ENCODE measurements at places on chromosomes 6 and 20. TPM values are rescaled to one million over a fixed set of nuclear protein-coding genes. Genes with fewer than 3 reads are reported as not detected.

DNA sequence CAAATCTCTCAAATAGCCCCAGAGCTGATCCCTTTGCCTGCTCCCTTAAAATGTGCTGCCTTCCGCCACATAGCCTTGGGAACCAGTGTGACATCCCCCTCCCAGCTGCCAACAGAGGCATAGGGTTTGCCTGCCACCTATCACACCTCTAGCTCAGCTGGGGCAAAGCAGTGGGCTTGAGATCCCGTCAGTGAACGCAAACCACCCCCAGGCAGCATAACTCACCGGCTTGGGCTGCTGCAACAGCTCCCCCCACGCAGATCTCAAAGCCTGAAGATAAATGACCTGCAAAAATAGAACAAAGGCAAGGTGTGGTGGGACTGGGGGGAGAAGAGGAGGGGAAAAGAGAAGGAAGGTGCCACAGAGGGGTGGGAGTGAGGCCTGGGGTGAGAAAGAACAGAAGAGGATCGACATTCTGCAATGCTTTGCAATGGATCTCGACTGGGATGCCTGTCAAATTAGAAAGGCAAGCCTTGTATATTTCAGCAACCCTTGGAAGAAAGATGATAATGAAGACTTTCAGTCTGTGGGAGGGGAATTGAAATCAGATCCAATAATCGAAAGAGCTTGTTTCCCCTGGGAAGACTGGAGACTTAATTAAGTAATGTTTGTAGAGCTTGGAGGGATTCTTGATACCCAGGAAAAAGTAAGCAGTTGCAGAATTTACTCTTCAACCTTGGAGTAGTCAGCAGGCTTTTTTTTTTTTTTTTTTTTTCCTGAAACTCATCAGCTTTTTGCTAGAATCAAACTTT lies 1.3 kb downstream of the PDYN start:
- no peak for DNase-seq

DNA sequence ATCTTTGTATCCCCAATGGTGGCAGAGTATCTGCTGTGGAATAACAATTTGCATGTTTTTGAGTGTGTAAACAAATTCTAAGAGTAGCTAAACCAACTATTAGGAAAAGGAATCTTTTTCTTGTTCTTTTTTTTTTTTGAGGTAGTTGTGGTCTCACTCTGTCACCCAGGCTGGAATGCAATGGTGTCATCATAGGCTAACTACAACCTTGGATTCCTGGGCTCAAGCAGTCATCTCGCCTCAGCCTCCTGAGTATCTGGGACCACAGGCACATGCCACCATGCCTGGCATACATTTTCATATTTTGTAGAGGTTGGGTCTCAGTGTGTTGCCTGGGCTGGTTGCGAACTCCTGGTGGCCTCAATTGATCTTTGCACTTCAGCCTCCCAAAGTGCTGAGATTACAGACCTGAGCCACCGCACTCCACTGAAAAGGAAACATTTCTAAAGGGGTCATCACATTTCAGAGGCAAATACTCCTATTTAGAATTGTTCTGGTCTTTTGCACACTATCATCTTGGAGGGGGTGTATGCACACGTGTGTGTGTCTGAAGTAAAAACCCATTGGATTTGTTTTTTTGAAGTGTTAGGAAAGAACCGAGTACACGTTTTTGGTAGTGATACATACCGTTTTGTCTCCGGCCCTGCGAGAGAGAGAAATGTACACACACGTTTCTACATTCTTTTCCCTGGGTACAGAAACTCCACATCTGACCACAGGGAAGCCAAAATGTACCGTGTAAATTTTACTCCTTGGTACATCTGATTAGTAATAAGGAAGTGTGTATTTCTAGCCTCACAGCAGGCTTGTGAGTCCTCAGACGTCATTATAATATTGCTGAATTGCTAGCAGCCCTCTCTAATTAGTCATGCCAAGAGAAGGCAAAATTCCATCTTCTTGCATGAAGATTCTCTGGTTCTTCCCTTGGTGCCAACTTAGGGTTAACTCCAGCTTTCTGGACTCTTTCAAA lies 183.6 kb downstream of the JARID2 start:
- DNase-seq = no peak

DNA sequence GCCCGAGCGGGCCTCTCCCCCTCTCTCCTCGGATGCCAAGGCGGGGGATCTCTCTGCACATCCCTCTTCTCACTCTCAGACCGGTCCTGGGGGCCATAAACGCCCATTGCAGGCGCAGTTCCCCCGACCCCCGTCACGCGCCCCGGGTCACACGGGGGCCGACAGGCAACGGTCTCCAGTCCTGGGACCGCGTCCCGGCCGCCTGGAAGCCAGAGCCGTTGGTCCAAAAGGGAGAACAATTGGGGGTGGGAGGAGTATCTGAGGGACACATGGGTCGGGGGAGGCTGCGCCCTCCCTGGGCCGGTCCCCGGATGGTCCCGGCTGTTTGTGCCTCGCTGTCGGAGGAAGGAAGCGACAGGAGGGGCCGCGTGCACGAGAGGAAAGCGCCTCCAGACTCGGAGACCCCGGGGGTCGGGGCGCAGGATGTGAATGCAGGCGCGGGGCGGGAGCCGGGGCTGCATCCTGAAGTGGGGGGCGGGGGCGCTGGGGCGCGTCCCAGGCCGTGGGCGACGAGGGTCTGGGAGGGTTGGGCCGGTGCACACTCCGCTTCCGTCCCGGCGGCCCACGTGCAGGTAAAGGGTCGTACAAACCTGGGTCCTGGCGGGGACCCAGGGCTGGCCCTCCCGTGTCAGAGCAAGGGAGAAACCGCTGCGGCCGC lies 903 bp downstream of the SLC4A11 start:
- no peak for DNase-seq

DNA sequence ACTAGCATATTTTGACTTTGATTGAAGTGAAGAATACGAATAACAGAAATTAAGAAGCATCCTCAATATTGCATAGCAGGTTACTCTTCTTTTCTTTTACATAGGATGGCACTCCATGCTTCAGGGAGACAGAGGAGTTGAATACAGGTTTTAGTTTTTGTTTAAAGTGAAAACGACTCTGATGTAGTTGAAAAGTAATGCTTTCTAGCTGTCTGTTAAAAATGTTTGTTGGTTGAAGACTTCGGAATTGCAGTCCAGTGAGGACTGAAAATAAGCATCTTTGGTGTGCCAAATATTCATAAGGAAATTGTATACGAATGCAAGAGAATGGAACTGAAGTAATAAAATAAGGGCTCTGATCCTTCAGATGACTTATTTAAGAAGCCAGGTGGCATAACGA lies 618 bp upstream of the SLC16A10 start:
- no peak for DNase-seq

GRCh38 chr20:12255461-12255970 lies 337.8 kb downstream of the BTBD3 start:
- DNase-seq = no peak

DNA sequence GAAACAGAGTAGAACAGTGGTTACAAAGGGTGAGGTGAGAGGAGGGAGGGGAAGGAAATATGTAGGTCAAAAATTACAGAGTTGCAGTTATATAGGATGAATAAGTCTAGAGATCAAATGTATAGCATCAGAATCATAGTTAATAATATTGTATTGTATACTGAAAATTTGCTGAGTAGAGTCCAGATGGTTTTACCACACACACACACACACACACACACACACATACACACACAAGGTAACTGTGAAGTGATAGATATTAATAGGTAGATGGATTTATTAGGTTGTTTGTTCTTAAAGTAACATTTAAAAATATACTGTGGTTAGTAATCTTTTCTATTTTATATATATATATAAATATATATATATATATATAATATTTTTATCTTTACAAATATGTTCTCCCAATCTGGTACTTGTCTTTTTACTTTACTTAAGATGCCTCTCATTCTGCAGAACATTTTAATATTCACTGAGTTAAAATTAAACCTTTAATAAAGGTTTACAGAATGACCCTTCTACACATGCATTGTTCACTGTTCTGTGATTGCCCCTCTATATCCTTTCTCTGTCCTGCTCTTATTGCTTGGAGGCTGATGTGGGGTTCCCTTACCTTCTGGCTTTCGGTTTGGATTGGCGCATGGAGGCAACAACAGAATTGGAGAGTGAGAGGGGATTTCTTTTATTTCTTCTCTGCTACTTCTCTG lies 408 bp downstream of the PTCHD4 start:
- no peak for DNase-seq

DNA sequence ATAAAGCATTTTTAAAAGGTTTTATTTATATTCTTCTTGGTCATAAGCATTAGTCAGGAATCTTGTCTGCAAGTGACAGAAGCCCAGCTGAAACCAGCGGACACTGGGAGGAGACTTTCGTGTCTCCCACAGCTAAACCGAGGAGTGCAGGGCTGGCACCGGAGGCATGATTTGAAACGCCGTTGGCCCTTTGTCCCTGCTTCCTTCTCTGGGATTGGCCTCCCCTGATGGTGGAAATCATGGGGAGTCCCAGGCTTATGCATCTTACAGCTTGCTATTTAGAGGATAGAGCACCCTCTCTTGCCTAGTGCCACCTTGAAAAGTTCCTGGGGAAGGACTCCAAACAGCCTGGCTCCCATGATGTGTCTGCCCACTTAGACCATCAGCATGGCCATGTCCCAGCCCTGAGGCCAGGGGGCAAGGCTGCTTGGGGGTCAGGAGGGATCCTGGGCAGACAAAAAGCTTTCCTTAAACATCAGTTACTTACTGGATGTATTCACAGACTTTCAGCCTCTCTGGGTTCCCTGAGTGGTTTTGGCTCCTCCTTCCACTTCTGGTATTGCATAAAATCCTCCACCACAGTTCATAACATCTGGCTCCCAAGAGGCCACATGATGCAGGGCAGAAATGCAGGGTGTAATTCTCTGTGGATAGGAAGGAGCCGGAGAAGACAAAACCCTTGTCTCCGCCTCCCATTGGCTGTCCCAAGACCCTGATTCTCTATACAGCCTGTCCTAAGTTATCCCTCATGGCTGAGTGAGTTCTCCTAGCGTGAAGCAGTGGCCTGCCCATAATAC lies 49.3 kb upstream of the INSM1 start:
- DNase-seq = no peak

GRCh38 chr6:40937491-40937890 lies 101.5 kb downstream of the UNC5CL start:
- DNase-seq = no peak

DNA sequence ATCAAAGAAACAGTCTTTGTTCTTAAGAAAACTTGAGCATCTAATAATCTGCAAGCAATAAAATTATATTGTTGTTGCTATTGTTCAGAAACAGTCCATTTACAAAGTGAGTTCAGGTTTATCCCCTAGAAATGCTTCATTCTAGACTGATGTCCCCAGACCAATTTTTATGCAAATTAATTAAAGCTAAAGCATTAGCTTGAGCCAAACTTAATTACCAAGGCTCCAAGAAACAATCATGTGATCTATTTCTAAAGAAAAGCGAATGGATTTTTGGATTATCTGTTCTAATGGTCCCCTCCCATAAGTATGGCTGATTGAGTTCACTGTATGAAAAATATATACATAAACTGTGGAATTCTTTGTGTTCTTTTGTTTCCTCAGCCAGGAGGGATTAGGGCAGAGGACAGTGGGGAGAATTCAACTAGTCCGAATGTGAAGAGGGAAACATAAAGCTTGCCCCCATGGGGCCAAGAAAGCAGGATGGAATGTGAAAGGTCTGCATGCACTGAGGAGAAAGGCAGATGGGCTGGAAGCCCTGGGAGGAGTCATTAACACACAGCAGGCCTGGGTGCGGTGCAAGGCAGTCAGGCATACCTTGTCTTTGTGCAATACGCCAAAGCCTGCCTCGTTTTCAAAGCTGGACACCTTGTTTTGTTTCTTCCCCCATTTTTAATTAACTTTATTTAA lies 597.1 kb downstream of the KIF16B start:
- no peak for DNase-seq

MAP7 gene
- total RNA-seq = 5.3 TPM

RHAG gene
- total RNA-seq = not detected

SLC22A23 gene
- total RNA-seq = 22.5 TPM

TRIM15 gene
- not detected for total RNA-seq

TRERF1 gene
- 2.2 TPM for total RNA-seq

ZSCAN23 gene
- total RNA-seq = 0.60 TPM
